Naive thymus-derived CD4-positive, alpha-beta T cell (primary cell): ENCODE measurements at places on chromosomes 4 and X. TPM values are rescaled to one million over a fixed set of nuclear protein-coding genes. Genes with fewer than 3 reads are reported as not detected.

The ACE2 gene
- not detected for polyA plus RNA-seq

The USP26 gene
- polyA plus RNA-seq = not detected

The LNX1 gene
- 0.09 TPM for polyA plus RNA-seq

The KDR gene
- polyA plus RNA-seq = not detected

The USP51 gene
- polyA plus RNA-seq = 0.20 TPM
